ENCODE measurements at places on chromosomes 2 and 18.

DNA sequence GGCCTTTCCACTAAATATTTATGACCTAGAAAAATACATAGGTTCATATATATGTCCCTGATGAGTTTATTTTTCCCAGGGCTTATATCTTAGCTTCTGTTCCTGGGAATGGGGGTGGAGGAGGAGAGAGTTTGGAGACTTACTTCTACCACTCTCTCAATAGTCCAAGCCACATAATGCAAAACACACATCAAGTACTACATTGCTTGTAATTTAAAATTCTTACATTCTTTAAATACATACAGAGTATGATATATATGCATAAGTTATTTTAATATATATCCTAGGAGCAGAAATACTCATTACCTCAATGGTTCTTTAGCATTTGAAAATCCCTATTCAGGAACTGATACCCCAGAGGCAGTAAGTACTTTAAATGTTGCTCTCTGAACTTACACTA lies 73.2 kb upstream of the MYL1 start:
- no peak for DNase-seq

DNA sequence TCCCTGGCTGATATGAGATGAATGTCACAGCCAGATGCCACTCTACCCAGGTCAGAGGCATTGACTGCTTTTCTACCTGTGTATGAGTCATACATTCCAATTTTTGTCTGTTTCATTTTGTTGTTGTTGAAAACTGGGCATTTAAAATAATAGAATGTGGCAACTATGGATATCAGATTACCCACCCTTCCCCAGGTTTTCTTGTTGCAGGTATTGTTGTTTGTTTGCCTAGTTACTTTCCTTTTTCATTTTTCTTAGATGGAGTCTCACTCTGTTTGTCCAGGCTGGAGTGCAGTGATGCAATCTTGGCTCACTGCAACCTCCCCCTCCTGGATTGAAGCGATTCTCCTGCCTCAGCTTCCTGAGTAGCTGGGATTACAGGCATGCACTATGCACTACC lies 70.2 kb downstream of the LRRC30 start:
- no peak for DNase-seq

GRCh38 chr2:239539776-239540100 lies 138.9 kb upstream of the HDAC4 start:
- DNase-seq = no peak

GRCh38 chr2:127361929-127362885 lies 25.6 kb downstream of the MAP3K2 start:
- DNase-seq = no peak

DNA sequence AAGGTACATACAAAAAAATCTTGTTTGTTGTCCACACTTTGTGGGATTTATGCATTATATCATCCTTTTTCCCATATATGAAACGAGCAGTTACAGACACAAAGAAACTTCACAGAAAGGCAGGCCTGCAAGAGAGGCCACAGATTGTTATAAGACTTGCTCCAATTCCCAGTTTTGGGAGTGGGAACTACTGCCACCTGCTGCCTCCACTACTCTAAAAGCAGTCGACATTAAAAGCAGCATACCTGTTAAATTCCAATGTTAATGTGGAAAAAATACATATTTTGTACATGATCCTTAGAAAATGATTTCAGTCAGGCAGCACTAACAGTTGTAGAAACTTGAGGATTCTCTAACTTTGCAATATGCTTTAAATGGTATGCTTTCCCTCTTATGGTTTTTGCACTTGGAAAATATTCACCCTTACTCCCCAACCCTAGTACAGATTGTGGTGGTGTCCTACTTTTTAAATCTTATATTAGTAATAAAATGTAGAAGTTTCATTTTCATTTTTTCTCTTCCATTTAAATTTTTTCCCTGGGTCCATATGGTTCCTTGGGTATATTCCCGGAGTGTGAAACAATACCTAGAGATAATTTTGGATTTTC lies 37.9 kb downstream of the SLC38A11 start:
- peak; percentile 24 for DNase-seq

DNA sequence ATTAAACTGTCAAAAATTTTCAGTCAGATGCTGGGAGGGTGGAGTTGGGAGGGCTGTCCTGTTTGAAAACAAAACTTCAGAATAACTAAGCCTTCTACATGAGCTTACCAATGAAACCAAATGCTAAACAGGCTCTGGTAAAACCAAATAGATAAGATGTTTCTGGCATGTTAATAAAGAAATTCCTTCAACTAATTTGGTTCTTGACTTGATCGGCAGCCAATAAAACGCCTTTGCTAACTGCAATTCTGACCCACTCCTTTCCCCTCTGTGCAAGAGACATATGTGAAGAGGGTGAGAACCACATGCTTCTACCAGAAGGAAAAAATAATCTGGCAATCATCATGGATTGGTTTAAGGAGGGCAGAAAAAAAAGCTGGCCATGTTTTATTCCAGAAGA lies 20.9 kb downstream of the MAP4K3 start:
- no peak for DNase-seq

GRCh38 chr2:110805894-110806452 lies 73.6 kb downstream of the ACOXL start:
- no peak for DNase-seq

DNA sequence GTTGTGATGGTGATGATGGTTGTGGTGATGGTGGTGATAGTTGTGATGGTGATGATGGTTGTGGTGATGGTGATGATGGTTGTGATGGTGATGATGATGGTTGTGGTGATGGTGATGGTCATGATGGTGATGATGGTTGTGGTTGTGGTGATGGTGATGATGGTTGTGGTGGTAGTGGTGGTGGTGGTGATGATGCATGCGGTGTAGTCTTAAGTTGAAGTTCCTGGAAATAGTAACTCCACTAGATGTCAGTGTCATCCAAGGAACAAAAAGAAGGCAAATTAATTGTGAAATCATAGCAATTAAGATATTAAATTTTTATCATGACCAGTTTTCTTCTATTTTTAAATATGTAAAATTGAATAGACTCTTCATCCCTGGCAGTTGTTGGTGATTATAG lies 309.2 kb downstream of the AGAP1 start:
- no peak for DNase-seq

GRCh38 chr2:144215701-144216675 lies 303.9 kb downstream of the ZEB2 start:
- DNase-seq = no peak

- DNase-seq = no peak
Observed at GRCh38 chr2:174449033-174449432, 37.8 kb downstream of the GPR155 start.

- no peak for DNase-seq
Observed at GRCh38 chr18:77528872-77529271, 279.2 kb downstream of the GALR1 start.

DNA sequence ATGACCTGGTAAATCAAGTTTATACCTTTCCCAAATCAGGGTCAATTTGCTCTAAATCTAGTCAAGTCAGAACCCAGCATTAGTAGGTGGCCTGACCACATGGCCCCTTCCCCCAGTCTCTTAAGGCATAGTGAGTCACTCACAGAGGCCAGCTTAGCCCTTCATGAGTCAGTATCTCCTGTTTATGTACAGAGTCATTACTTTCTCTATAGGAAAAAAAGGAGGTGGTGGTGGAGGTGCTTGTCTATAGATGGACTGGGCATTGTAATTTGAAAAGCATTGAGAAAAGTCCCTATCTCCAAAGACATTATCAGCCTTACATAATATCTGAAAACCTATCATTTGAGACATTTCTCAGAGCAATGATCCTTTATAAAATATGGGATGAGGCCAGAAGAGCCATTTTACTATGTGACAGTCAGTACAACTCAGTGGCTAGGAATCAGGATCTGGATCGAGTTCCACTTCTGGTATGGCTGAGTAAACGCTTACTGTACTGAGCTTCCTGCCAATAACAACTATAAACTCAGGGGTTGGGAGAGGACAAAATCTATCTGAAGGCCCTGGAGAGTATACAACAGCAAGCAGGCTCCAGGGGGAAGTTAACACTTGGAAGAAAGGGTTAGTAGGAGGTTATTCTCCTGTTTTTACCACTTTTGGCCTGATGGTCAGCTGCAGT lies 22.5 kb upstream of the SIGLEC15 start:
- DNase-seq = no peak

DNA sequence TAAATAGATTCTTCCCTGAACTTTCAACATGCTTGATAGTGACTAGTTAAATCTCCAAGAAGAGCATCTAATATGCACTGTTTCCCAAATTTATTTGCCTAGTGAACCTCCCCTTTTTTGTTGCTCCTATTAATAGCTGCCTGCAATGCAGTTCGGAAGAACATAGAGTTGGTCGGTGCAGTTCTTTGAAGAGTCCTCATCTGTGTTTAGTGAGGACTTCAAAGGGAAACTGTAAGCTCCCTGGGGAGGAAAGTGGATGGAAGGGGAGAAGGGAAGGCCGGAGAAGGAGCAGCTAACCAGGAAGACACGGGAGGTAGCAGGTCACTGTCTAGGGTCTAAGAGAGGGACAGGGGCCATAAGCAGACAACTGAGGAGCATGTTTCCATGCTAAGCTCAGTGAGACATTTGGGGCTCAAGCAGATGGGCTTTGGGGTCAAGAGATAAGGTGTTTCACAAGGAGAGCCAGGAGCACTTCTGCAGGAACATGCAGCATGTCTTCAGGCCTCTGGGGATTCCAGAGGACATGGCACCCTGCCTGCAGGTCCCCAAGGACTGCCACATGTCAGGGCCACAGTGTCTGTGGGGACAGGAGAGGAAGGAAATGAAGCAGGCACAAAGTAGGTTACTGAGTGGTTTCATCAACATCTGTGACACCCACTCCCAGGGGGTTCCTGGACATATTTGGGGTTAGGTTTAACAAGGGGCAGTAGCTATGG lies 48.7 kb upstream of the ANXA4 start:
- DNase-seq = no peak

- no peak for DNase-seq
Observed at GRCh38 chr2:240642806-240643092, 17.5 kb downstream of the GPR35 start.

DNA sequence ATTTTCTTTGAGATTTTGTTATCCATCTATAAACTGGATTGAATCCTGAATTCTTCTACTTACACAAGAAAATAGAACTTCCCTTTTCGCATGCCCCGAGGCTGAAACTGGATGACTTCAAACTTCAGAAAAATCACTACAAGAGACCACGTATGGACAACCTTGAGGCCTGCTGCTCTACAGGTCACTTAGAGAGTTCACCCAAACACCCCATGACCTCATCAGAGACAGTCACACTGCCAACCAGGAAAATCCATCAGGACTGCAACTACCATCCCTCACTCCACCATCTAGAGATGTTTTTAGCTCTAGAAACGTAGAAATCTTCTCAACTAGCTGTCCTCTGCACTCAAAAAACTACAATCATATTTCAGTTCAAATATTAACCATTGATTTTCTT lies 18.6 kb upstream of the GPC1 start:
- no peak for DNase-seq

GRCh38 chr18:62953663-62954062 lies 238.3 kb downstream of the PHLPP1 start:
- DNase-seq = no peak

DNA sequence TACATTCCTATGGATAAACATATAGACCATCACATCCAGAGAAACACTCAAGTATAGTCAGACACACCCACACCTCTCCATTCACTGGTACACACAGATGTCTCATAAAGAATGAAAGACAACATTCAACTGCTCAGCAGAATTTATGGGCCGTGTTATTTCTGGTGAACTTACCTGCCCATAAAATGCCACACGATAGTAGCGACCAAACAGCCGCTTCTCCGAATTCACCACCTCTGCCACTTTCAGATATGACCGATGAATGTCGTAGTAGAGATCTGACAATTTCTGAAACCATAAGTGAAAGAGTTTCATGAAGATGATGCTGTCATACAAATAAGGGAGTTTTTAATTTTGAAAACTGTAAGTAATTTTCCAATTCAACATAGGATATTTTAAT lies 70.7 kb upstream of the CCDC195 start:
- no peak for DNase-seq

GRCh38 chr2:43241558-43241957 lies 15.2 kb upstream of the ZFP36L2 start:
- no peak for DNase-seq

DNA sequence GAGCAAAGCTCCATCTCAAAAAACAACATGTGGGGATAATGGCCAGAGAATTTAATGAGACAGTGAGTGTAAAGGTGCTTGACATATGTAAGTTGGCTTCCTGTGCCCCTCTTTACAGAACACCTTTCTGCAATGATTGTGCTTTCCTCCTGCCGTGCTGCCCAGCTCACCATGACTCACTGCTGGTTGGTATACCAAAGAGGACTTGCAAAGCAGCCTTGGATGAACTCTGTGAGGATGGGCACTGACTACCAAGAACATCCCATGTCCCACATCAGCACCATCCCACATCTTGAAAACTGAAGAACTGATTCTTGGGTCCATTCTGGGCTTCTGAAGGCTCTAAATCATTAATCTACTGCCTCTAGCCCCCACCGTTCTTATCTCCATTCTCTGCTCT lies 52.2 kb downstream of the NGEF start:
- no peak for DNase-seq

DNA sequence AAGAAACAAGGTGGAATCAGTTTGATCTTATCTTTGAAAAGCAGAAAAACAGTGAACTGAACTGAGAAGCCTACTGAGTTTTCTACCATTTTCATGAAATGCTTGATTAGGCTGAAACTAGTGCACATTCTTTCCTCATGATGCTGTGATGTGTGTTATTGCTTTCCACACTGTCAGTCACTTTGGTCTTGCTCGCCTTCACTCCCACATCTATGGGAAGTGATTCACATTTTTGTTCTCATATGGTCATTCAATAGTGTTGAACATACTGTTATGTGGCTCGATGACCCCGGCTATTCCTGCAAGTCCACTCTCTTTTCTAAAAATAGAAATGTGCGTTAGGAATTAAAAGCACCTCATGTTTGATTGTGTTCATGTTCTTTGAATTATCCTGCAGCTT lies 129.7 kb downstream of the TGIF1 start:
- no peak for DNase-seq

DNA sequence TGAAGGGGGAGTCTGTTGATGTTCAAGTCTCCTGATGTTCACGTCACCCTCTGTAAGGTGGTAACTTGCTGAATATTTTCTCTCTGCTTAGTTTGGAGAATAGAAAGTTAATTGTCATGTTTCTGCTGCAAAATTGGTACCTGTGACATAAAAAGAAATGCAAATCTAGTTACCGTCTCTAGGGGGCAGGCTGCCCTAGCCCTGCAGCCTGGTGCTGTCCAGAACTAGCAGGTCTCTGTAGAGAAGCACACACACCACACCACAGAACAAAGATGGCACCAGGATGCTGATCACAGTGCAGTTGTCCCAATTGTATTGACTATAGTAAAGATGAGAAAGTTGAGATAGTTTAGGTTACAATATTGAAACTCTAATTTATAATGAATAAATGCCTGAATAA lies 47.0 kb downstream of the SLC9A4 start:
- peak; percentile 18 for DNase-seq

- no peak for DNase-seq
Observed at GRCh38 chr2:12870692-12871091, 154.0 kb downstream of the TRIB2 start.

GRCh38 chr18:58565021-58565420 lies 63.9 kb downstream of the ALPK2 start:
- no peak for DNase-seq

GRCh38 chr2:234290671-234291070 lies 206.2 kb downstream of the ARL4C start:
- DNase-seq = no peak

GRCh38 chr2:60498816-60499429 lies 54.5 kb downstream of the BCL11A start:
- DNase-seq = no peak
